Stimulated activated CD4-positive, alpha-beta T cell treated with anti-CD3 and anti-CD28 coated beads, Interleukin-4, amount 100 ng/mL, for 1 hour (primary cell): ENCODE measurements at places on chromosomes 12 and 14.

DNA sequence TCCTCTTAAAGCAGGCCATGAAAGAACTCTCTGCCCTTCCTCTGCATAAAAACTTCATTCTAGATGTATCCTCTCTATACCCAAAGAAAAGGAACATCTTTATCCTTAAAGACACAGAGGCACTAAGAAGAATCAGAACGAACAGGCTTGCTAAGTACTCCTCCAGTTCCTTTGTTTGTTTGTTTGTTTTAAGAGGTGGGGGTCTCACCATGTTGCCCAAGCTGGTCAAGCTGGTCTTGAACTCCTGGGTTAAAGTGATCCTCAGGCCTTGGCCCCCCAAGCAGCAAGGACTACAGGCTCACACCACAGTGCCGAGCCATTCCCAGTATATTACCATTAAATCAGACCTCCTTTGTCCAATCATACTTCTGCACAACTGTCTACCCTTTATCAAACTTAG is 14.0 kb downstream of the GDF3 start:
- no peak for DNase-seq

DNA sequence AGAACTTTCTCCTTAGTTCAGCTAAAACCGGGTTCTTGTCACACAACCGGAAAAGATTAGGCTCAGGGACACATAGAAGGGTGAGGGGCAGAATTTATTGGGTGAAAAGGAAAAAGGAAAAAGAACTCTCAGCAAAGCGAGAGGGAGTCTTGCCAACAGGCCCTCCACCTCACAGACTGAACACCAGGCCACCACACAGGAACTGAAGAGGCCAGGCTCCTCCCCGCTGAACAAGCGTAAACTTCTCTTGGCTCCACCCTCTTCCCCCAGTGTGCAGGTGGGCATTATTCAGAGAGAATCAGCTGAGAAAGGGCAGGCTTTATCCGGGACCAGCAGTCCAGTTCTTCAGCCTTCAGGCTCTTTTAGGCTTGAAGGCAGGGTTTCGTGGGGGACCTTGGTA is 125.6 kb upstream of the FGD4 start:
- DNase-seq: peak; percentile 29

DNA sequence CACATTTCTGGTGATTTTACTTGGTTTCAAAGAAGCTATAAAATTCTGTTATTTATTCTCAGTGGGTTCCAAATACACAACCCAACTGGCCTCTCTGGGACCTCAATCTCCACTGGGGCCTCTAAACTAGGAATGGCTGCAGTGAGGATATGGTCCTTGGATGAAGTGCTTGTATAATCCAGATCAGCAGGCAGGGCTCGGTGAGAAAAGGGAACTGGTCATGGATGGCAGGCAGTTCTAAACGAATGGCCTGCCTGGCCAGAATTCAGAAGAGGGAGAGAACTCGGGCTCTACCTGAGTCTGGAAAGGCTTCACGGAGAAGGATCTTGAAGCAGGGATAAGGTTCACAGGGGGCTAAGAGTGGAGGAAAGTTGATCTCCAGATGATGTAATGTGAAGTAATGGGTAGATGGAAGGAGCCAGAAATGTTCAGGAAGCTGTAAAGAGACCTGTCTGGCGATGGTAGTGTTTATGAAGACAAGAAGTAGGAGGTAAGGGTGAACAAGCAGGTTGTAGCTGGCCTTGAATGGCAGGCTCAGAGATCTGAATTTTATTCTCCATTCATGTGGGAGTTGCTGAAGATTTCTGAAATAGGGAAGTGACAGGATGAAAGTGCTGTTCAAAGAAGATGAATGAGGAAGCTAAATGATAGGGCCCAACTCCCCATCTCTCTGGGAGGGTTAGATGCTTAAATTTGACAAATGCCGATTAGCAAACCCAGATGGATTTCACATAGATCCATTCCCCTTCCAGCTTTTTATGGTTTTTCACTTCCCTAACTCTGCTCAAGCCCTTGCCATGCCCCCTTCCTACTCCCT is 31.5 kb upstream of the ANO6 start:
- DNase-seq: no peak

- no peak for DNase-seq
Measured at GRCh38 chr14:62031504-62031903, 269.3 kb downstream of the SNAPC1 start.

- no peak for DNase-seq
Measured at GRCh38 chr12:74456431-74456830, 81.2 kb upstream of the ATXN7L3B start.
